Endothelial cell of umbilical vein (primary cell): ENCODE measurements at places on chromosomes 3 and 15. TPM values are rescaled to one million over a fixed set of nuclear protein-coding genes. Genes with fewer than 3 reads are reported as not detected.
A peak's percentile ranks its signal among the peaks of the same experiment; 100 is the strongest.

DNA sequence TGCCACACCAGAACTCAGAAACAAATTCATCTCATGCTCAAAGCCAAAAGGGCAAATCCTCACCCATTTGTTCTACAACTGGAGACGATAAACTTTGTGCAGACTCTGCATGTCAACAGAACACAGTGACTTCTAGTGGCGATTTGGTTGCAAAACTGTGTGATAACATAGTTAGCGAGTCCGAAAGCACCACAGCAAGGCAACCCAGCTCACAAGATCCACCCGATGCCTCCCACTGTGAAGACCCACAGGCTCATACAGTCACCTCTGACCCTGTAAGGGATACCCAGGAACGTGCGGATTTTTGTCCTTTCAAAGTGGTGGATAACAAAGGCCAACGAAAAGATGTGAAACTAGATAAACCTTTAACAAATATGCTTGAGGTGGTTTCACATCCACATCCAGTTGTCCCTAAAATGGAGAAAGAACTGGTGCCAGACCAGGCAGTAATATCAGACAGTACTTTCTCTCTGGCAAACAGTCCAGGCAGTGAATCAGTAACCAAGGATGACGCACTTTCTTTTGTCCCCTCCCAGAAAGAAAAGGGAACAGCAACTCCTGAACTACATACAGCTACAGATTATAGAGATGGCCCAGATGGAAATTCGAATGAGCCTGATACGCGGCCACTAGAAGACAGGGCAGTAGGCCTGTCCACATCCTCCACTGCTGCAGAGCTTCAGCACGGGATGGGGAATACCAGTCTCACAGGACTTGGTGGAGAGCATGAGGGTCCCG is 199.7 kb downstream of the AKAP13 start:
- peak overlapping the region; percentile 91 for H3K27ac ChIP-seq
- no peak for DNase-seq
- peaks cover 3% of the 10 kb centered on the region for H3K36me3 ChIP-seq
- no peak overlapping the region for H3K4me3 ChIP-seq
- H3K4me1 ChIP-seq = peaks cover 64% of the 10 kb centered on the region
- no peaks in the 10 kb centered on the region for H3K27me3 ChIP-seq

- no peaks in the 10 kb centered on the region for H3K36me3 ChIP-seq
- no peak for DNase-seq
- no peaks in the 10 kb centered on the region for H3K27me3 ChIP-seq
- no peak overlapping the region for H3K27ac ChIP-seq
These were observed 608.3 kb downstream of the NTRK3 start for GRCh38 chr15:87648278-87648677.

DNA sequence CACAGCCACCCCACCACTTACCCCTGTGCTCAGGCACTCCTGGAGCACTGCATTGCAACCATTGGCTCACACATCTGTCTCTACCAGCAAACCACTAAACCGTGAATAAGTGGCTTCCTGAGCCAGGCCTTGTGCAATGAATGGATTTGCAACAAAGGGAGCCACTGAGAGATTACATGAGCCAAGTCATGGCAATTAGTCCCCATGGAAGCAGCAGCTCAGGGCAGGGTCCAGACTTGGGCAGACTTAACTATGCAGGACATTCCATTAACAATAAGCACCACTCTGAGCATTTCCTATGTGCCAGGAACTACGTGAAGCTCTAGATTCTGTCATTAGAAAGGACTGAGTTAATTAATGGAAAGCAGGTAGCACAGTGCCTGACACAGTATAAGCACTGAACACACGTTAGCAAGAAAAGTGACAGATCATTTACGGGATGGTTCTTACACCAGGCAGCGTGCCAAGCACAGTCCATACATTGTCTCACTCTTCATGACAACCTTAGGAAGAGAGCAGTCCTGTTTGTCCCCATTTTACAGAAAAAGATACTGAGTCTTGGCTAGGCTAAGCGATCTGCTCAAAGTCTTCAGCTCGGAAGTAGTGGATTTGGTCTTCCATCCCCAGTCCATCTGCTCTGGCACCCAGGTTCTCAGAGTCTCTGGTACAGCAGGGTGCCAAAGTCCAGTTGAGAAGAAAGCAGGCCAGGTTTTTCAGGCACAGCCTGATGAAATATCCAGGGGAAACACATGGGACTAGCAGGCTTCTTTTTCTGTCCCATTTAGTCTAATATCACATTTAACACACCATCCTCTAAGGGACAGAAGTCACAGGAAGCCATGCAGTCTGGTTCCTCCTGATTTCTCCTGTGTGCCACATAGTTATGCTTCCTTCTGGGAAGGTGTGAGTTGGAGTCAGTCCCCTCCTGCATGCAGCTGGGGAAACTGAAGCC is 44.1 kb downstream of the LIPC start:
- H3K4me1 ChIP-seq = peaks cover 30% of the 10 kb centered on the region
- H3K27ac ChIP-seq = peak overlapping the region; percentile 15
- no peaks in the 10 kb centered on the region for H3K27me3 ChIP-seq
- peak; percentile 91 for DNase-seq
- H3K4me3 ChIP-seq = no peak overlapping the region
- no peaks in the 10 kb centered on the region for H3K36me3 ChIP-seq

- H3K27ac ChIP-seq = no peak overlapping the region
- peak; percentile 90 for DNase-seq
These were observed 70.7 kb downstream of the TOP2B start for GRCh38 chr3:25594007-25594502.

DNA sequence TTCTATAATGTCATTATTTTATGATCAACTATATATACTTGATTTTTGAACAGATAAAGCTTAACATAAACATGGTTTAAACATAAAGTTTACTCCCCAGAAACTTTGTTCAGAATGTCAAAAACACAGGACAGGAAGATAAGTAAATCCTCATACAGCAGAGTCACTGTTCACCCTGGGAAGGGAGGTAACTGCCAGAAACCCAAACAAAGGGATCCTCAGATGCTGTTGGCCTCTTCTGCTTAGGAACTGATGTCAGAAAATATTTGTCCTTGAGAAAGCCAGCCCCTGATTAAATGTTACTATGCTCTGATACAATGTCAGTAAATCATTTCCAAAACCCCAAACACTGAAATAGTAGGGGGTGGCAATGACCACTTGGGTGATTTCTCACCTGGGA is 185.3 kb downstream of the TJP1 start:
- H3K36me3 ChIP-seq = no peaks in the 10 kb centered on the region
- H3K4me1 ChIP-seq = no peaks in the 10 kb centered on the region
- no peaks in the 10 kb centered on the region for H3K27me3 ChIP-seq

DNA sequence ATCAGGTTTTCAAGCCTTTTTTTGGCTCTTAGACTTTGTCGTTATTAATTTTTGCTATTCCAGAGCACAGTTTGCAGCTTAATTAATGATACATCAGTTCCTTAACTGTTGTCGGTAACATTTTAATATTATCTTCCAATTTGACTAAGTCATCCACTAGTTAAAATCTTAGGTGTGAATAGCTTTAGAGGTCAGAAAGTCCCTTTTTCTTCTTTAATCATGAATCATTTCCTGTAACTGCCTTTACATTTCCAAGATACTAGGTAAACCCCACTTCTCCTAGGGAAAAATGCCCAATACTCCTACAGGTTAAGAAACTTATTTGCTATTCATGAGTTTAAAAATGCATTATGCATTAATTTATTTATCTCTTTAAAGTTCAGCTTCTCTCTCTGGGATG is 260.9 kb upstream of the CFAP20DC start:
- no peaks in the 10 kb centered on the region for H3K36me3 ChIP-seq
- no peaks in the 10 kb centered on the region for H3K27me3 ChIP-seq
- H3K27ac ChIP-seq = no peak overlapping the region
- H3K4me1 ChIP-seq = no peaks in the 10 kb centered on the region
- no peak overlapping the region for H3K4me3 ChIP-seq

MME gene
- 8.4 and 10.5 TPM in 2 replicates for total RNA-seq

OR5K2 gene
- not detected in 2 replicates for total RNA-seq
